ENCODE measurements at places on chromosomes 1 and 21. TPM values are rescaled to one million over a fixed set of nuclear protein-coding genes. Genes with fewer than 3 reads are reported as not detected.

- no peak overlapping the region for H3K4me3 ChIP-seq
- no peaks in the 10 kb centered on the region for H3K4me1 ChIP-seq
- no peaks in the 10 kb centered on the region for H3K27me3 ChIP-seq
- DNase-seq: no peak
- peaks cover 41% of the 10 kb centered on the region for H3K36me3 ChIP-seq
These were observed 15.0 kb downstream of the DDX59 start for GRCh38 chr1:200654660-200655059.

DNA sequence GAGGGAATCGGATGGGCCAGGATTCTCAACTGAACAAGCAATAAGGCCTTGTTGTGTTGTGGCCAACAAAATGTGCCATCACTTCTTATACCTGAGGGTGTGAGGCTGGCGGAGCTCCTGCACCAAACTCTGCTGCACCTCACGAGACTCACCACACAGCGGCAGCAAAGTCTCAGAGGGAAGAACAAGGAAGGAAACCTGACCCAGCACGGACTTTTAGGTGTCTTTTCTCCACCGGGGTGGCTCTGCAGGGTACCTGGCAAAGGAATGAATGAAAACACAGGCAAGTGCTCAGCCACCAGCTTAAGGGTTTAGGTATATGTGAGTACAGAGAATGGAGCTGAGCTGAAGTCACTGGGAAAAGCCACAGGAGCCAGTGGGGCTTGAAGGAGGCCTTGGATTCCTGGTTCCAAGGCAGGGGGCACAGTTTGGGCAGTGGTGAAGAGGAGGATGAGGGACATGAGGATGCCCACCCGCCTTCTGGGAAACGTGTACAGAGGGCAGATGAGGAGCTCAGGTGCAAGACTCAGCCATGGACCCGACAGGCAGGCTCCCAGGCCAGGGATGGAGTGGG is 31.1 kb upstream of the HSD3B1 start:
- H3K36me3 ChIP-seq: no peaks in the 10 kb centered on the region
- H3K4me1 ChIP-seq: no peaks in the 10 kb centered on the region
- no peak overlapping the region for H3K4me3 ChIP-seq
- DNase-seq: no peak

DNA sequence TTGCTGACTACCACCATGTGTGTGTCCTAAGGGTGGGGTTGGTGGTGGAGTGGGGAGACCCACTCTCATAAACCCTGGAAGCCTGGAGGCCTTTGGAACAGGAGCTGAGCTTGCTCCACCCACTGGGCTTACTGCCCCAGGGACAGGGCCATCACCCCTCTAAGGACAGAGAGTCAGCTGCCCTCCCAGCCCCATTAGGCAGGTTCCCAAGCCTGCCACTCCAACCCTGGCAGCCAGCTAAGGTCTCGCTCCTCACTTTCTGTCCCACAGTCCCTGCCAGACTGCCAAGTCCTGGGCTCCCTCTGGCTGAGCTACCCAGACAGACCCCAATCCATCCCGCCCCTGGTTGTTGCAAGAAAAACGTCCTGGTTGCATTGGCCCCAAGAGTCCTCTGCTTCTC is 3.8 kb downstream of the NT5C1A start:
- no peak for DNase-seq
- H3K27me3 ChIP-seq: no peaks in the 10 kb centered on the region
- no peak overlapping the region for H3K4me3 ChIP-seq
- peaks cover 23% of the 10 kb centered on the region for H3K4me1 ChIP-seq
- no peaks in the 10 kb centered on the region for H3K36me3 ChIP-seq
- H3K27ac ChIP-seq: no peak overlapping the region

Gene LORICRIN
- not detected for total RNA-seq

DNA sequence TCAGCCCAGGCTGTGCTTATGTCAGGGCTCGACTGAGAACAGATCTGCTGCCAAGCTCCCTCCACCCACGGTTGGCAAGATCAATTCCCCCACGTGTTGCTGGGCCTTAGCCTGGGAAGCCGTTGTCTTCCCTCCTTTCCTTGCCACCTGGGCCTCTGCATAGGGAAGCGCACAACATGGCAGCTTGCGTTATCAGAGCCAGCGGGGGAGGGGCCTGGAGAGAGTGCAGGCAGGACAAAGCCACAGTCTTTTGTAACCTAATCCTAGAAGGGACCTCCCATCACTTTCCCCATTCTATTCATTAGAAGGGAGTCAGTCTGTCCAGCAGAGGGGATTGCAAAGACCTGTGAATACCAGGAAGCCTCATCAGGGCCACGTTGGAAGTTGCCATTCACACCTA is 17.0 kb upstream of the IGSF21 start:
- no peaks in the 10 kb centered on the region for H3K36me3 ChIP-seq
- H3K27ac ChIP-seq: no peak overlapping the region
- no peak overlapping the region for H3K4me3 ChIP-seq
- H3K4me1 ChIP-seq: peaks cover 3% of the 10 kb centered on the region
- no peak for DNase-seq
- H3K27me3 ChIP-seq: no peaks in the 10 kb centered on the region

DNA sequence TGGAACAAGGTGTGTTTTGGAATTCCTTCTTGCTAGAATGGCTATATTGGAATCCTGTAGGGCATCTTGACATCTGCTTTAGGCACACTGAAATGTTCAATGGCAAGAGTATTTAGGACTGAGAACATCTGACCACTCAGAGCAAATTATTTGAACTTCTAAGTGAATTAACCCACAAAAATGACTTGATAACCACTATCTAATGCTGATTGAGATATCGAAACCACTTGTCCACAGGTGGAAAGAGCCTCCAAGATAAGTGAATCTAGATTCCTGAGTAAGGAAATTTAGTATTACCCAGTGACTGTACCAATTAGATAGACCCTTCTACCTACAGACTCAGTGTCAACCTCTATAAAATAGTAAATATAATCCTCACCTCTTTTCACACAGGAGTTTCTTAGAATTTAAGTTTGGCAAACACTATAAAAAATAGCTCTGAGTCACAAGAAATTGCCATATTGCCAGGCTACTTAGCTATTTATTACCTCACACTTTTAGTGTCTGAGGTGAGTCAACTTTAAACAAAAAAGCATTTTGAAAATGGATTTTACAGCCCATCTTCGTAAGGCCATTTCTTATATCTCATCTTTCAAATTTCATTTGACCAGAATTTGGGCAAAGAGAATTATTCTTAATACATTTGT is 421.8 kb downstream of the PTBP2 start:
- DNase-seq: no peak
- H3K4me3 ChIP-seq: no peak overlapping the region
- H3K27me3 ChIP-seq: no peaks in the 10 kb centered on the region
- H3K27ac ChIP-seq: no peak overlapping the region
- peaks cover 36% of the 10 kb centered on the region for H3K4me1 ChIP-seq

Gene PLA2G2F
- total RNA-seq: not detected

DNA sequence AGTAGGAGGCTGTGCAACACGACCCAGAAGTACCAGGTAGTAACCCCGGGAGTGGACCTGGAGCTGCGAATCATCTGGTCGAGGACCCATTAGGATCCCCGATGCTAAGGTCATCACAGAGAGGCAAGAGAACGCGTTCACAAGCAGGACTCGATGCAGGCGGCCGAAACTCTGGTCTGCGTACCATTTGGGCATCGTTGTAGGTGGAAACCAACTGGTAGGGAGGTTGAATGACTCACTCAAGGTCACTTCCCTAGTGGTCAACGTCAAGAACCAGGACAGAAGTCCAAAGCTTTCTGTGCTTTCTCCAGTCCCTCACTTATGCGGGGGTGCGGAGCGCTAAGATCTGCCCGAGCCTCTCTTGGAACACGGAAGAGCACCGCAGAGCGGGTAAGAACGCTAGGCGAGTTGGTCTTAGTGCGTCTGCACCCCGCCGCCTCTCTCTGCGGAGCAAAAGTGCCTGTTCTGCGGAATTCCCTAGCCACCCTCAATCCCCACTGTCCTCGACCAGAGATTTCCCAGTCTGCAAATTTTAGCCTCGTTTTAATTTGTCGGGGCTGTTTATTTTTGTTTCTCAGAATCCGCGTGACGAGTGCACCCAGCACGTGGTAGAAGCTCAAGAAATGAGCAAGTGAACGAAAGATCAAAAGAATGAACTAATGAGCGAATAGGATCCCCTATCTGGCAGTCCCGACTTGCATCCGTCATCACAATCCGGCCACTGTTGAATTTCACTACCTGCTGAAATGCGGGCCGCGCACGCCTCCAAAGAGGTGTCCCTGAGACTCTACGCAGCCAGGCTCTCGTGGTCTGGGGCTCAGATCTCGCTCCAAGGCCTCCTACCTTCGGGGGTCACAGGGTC is 12.2 kb downstream of the HLX start:
- H3K27ac ChIP-seq: peak overlapping the region; percentile 9
- H3K4me3 ChIP-seq: peak overlapping the region; percentile 7
- peaks cover 36% of the 10 kb centered on the region for H3K4me1 ChIP-seq
- no peak for DNase-seq
- no peaks in the 10 kb centered on the region for H3K36me3 ChIP-seq
- H3K27me3 ChIP-seq: no peaks in the 10 kb centered on the region

DNA sequence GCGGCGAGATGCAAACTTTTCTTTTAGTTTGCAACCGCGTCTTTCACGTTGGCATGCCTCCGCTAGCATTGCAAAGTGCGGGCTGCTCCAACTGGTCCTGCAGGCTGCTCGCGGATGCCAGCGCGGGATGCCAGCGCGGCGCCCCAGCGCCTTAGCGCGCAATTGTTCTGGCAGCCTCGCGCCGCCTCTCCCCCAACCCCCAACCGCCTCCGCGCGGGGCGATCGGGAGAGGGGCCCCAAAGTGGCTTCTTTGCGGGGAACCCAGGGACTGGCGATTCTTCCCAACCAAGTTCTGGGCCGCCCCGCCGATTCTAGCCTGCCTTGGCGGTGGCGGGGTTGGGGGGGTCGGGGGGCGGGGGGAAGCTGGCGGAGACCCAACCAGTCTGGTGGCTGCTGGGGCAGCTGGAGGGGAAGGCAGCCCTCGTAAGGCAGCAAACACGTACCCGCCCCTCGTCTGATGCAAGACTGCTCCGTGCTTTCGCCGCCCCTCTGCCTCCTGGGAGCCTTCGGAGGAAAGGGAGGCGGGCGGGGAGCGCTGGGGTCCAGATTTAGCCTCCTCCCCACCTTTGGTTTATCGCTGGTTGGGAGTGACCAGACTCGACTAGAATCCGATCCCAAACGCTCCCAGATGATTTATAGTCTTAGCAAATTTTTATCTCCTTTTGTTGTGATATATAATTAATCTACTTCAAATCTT is 756 bp downstream of the PHGDH start:
- peak; percentile 65 for DNase-seq
- no peaks in the 10 kb centered on the region for H3K36me3 ChIP-seq
- H3K27ac ChIP-seq: peak overlapping the region; percentile 80
- H3K4me3 ChIP-seq: peak overlapping the region; percentile 74
- peaks cover 9% of the 10 kb centered on the region for H3K4me1 ChIP-seq
- no peaks in the 10 kb centered on the region for H3K27me3 ChIP-seq

DNA sequence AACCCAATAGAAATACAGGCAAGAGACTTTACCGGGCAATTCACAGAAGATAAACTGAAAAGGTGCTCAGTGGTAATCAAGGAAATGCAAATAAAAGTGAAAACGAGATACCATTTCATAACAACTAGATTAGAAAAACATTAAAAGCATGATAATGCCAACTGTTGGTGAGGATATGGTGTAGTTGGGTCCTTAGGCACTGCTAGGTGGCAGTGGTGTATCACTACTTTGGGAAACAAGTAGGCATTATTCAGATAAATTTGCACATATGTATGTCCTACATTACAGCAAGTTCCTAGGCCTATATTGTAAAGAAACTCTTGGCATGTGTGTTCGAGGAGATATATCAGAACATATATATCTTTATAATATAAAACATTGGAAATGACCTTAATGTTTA is 31.0 kb downstream of the AZIN2 start:
- H3K36me3 ChIP-seq: no peaks in the 10 kb centered on the region
- no peak for DNase-seq
- H3K4me1 ChIP-seq: no peaks in the 10 kb centered on the region

Gene OLFML2B
- total RNA-seq: 46.6 TPM

GRCh38 chr1:28045777-28046176 is 42.6 kb downstream of the EYA3 start:
- no peaks in the 10 kb centered on the region for H3K4me1 ChIP-seq
- no peak overlapping the region for H3K4me3 ChIP-seq
- no peaks in the 10 kb centered on the region for H3K27me3 ChIP-seq
- H3K36me3 ChIP-seq: peaks cover 11% of the 10 kb centered on the region
- DNase-seq: no peak

DNA sequence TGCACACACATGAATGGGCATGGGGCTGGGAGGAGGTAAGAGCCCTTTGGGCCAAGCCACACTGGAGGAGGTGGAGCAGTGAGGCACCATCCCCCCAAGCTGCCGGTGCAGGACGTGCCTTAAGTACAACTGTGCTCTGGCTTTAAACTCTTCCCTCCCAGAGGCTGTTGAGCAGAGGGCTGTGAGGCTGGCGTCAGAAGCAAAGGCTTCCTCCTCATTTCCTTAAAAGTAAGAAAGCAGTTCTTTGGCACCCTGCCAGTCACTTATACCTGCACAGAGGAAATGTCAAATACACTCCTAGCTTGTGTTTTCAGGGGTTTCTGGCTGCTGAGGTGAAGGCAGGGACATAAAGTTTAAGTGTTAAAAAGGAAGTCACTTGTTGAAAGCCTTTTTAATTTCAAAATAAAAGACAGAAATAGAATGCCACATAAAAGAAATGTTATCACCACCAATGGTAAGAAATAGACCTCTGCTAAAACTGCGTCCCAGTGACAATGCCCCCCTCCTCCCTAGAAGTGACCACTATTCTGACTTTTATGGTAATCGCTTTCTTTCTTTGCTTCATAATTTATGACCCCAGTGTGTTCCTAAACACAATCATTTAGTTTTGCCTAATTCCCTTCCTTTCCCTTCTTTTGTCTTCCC is 33.0 kb downstream of the LAMC2 start:
- no peak for DNase-seq
- H3K27ac ChIP-seq: peak overlapping the region; percentile 51
- no peaks in the 10 kb centered on the region for H3K27me3 ChIP-seq
- H3K36me3 ChIP-seq: no peaks in the 10 kb centered on the region
- H3K4me3 ChIP-seq: no peak overlapping the region

Gene MYOM3
- total RNA-seq: 1.5 TPM

- peaks cover 16% of the 10 kb centered on the region for H3K4me1 ChIP-seq
- no peaks in the 10 kb centered on the region for H3K27me3 ChIP-seq
- no peak overlapping the region for H3K4me3 ChIP-seq
These were observed 1.6 kb downstream of the TUFT1 start for GRCh38 chr1:151541752-151542151.

DNA sequence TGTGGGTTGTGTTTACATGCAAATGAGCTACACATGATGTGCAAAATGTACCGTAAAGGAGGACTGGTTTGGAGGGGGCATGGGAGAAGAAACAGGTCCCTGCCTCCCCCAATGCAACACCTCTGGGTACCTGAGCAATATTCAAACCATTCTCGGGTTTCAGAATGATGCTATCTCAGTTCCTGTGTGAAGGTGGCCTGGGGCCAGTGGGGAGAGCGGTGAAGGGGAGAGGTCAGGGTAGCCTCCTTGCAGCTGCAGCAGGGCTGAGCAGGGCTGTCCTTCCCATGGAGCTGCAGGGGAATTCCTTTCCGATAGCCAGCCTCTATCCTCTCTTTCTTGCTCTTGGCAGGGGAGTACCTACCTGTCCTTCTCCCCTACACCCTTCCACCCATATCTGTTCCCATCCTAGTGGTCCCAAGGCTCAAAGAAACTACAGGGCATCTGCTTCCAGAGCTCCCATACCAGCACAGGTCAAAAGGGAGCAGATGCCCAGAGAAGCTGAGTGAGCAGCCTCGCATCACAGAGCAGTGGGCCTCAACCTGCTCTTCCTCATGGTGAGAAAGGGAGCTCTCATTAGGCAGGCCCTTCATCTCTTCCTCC is 11.9 kb downstream of the MEF2D start:
- DNase-seq: no peak
- peaks cover 100% of the 10 kb centered on the region for H3K4me1 ChIP-seq

Gene SHISAL2A
- total RNA-seq: not detected
